ENCODE measurements at places on chromosomes 7 and 10.
A peak's percentile ranks its signal among the peaks of the same experiment; 100 is the strongest.

GRCh38 chr10:86007171-86007570 is 359.4 kb downstream of the GRID1 start:
- DNase-seq, result no peak

GRCh38 chr10:85851325-85851724 is 515.3 kb downstream of the GRID1 start:
- DNase-seq, result no peak

DNA sequence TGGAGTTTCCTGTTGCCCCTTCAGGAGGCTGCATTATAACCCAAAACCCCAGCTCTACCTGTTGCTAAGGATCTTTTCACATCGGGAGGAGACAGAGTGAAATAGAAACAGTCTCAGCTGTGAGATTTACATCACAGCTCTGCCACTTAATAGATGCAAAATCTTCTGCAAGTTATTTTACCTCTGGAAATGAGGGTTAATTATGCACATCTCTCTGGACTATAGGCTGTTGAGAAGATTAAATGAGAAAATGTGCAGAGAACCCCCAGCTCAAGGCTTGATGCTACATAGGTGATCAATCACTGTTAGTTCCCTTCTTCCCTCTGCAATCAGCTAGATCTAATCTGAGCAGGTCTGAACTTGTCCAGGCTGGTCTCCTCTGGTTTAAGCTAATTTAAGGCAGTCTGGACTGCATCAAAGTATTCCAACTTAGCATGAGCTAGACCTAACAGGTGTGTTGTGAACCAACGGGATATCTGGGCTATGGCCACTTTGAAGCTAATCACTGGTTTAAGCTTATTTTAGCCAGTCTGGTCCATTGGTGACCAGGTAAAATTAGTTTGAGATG is 8.9 kb upstream of the LRRC18 start:
- no peak for DNase-seq

DNA sequence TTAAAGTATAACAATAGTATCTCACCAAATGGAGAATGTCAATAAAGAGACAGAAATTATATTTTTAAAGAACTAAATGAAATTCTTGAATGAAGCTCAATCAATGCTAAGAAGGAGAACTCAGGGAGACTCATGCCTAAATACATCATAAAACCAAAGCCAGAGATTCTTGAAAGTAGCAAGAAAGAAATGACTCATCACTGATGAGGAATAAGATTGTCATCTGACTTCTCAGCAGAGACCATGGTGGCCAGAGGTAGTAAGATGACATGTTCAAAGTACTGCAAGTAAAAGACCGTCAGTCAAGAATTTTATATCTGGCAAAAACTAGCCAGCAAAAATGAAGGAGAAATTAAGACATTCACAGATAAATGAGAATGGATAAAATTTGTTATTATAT is 399.0 kb downstream of the GRID1 start:
- no peak for DNase-seq

- DNase-seq, result no peak
These were observed 79.8 kb downstream of the CLEC2L start for GRCh38 chr7:139603282-139603681.

- DNase-seq, result peak; percentile 11
These were observed 141.9 kb upstream of the PRSS1 start for GRCh38 chr7:142607351-142607750.

DNA sequence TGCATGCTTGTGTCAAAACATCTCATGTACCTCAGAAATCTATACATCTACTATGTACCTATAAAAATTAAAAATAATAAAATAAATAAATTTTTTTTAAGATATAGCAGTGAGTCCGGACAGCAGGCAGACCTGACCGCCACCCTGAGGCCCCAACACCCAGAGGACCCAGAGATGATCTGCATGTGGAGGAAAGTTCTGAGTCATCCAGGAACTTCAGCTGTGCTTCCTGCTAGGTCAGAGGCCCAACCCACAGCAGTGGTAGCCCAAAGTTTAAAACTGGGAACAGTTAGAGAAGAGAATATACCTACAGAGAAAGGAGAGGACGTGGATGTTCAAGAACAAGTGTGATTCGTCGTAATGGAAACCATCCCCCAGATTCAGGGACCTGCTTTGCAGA is 683.7 kb upstream of the NRP1 start:
- no peak for DNase-seq

GRCh38 chr7:51299391-51300133 is 17.0 kb downstream of the COBL start:
- no peak for DNase-seq

- peak; percentile 48 for DNase-seq
These were observed 36.3 kb upstream of the TOMM7 start for GRCh38 chr7:22858640-22859561.

- DNase-seq, result peak; percentile 14
These were observed at the start of gene LOXL4 for GRCh38 chr10:98267894-98268693. TSS of gene LOXL4 (minus strand) at chr10:98268194. CDS start at chr10:98263019, 5,175 bp downstream.

DNA sequence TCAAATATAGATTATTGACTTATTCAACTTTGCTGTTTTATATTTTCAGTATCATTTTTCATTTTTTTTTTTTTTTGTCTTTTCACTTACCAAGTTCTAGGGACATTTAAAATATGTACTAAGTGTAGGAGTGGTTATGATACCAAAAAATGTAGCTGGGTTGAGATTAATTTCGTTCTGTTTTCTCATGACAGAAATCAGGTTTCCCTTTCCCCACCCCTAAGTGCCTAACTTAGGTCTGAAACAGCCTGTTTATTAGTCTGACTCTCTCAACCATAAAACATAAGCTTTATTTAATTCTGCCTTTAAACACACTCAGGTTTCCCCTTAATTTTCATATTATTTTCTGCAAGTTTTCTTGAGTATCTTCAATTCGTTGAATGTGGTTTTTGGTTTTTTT is 22.1 kb downstream of the TMEM106B start:
- no peak for DNase-seq

DNA sequence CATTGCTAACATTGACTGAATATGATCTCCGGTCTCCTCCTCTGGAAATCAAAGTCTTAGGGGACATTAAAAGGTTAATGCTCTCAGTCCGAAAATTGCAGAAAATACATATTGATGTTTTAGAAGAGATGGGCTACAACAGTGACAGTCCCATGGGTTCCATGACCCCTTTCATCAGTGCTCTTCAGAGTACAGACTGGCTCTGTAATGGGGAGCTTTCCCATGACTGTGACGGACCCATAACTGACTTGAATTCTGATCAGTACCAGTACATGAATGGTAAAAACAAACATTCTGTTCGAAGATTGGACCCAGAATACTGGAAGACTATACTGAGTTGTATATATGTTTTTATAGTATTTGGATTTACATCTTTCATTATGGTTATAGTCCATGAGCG is 39.2 kb downstream of the SAMD8 start:
- DNase-seq, result no peak

- no peak for DNase-seq
These were observed 4.9 kb upstream of the ADIRF start for GRCh38 chr10:86963341-86963919.

GRCh38 chr7:2953099-2953498 is 90.6 kb downstream of the CARD11 start:
- DNase-seq, result peak; percentile 58

DNA sequence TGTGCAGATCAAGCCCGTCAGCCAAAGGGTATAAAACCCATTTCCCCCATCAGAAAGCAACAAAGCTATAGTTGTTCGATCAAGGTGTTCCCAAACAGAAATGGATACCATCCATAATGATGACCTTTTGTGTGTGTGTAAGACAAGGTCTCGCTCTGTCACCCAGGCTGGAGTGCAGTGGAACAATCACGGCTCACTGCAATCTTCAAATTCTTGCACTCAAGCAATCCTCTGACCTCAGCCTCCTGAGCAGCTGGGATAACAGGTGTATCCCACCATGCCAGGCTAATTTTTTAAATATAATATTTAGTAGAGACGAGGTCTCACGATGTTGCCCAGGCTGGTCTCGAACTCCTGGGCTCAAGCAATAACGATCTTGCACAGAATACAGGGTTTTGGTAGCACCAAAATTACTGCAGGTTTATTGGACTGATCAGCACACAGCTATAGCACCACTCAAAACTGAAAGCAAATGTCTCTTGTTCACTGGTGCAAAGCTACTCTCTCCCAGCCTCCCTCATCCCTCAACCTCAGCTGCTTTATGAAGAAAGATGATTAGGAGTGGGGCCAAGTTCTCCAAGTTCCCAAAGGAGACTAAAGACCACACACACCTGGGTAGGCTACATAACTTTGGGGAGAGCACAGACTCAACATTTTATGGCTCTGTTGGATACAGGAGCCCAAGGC is 80.5 kb downstream of the ABI1 start:
- peak; percentile 10 for DNase-seq

GRCh38 chr10:84201244-84201606 is 6.9 kb downstream of the CDHR1 start:
- no peak for DNase-seq

DNA sequence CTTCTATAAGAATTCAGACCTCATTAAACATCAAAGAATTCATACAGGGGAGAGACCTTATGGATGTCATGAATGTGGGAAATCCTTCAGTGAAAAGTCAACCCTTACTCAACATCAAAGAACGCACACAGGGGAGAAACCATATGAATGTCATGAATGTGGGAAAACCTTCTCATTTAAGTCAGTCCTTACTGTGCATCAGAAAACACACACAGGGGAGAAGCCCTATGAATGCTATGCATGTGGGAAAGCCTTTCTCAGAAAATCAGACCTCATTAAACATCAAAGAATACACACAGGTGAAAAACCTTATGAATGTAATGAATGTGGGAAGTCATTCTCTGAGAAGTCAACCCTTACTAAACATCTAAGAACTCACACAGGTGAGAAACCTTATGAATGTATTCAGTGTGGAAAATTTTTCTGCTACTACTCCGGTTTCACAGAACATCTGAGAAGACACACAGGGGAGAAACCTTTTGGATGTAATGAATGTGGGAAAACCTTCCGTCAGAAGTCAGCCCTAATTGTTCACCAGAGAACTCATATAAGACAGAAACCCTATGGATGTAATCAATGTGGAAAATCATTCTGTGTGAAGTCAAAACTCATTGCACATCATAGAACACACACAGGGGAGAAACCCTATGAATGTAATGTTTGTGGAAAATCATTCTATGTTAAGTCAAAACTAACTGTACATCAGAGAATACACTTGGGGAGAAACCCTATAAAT is 24.1 kb downstream of the ZNF37A start:
- DNase-seq, result no peak

- no peak for DNase-seq
These were observed 15.5 kb downstream of the MAPK8 start for GRCh38 chr10:48322017-48322416.

GRCh38 chr7:24227603-24228359 is 56.2 kb upstream of the NPY start:
- no peak for DNase-seq

DNA sequence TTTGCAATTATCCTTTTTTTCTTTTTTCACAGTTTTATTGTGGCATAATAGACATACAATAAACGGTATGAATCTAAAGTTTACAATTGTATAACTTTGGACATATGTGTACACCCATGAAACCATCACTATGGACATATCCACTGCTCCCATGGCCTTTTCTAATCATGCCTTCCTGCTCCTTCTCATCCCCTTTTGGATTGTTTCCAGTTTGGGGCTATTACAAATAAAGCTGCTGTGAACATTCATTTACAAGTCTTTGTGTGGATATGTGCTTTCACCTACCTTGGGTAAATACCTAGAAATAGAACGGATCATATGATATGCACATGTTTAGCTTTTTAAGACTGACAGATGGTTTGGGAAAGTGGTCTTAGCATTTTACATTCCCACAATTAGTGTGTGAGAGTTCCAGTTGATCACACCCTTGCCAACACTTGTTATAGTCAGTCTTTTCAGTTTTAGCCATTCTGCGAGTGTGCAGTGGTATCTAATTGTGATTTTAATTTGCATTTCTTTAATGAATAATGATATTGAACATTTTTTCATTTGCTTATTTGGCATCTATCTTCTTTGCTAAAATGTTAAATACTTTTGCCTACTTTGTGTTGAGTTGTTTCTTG is 120.9 kb upstream of the KAT6B start:
- no peak for DNase-seq

DNA sequence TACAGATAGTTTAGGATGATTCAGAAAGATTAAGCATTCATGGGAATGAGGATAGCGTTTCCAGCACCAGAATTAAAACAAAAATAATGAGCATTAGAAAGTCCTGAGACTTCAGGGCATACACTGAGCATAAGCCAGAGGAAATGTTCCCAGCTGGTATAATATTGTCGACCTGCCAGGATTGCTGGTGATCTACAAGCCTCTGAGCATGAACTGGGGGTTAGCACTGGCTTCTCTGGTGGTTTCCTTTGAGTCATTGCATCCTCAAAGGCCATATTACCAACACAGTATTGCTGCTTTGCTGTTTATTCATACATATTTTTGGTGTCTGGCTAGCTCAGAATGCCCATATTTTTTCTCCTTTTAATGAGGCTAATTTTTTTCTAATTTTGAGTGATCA is 10.7 kb upstream of the ATRNL1 start:
- DNase-seq, result no peak

DNA sequence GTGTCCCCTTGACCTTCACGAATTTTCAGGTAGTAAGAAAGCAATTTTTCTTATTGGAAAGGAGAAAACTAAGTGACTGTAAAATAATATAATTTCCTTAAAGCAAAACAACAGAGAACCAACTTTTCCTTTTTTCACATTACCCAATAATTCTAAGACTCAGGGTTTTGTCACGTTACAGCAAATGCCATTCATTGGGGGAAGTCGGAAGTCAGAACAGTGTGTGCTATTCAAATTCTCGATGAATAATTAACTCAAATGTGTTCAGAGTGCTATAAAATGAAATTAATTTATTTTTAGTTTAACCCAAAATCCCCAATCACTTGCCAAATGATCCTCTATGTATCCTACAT is 40.0 kb downstream of the DIP2C start:
- no peak for DNase-seq

- DNase-seq, result no peak
These were observed 97.3 kb upstream of the COL1A2 start for GRCh38 chr7:94297397-94297838.

DNA sequence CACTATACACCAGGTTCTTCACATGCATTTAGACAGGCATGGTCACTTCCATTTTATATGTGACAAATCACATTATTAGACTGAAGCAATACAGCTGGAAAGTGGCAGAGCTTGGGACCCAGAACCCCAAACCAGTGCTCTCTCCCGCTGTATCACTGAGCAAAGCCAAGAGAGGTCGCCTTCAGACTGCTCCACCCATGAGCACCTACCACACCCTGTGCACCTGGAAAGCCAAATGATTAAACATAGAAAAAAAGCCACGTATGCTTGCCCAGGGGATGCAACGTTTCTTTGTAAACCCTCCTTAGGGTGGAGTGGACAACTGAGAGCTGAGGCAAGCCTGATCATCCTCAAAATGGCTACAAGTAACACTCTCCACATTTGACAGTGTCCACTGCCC is 72.5 kb downstream of the CCDC6 start:
- no peak for DNase-seq

DNA sequence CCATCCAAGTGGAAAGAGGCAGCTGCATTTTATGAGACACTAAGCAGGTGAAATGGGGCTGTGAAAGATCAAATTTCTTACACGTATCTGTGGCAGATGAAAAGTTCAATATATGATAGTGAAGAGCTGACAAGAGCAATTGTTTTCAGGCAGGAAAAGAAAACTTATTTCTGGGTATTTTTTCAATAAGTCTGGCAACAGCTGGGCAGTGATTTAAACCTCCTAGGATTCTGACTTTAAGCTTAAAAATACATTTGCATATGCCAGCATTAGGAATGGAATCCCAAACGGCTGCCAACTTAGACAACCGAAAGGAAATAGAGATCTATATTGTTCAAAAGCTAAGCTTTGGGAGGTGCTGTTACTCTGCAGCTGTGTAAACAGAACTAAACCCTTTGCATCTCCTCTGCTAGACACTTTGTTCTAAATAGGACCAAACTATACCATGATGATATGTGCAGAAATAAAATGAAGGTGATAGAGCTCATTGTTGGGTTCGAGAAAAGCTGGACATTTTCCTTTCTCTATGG is 26.1 kb downstream of the DYNC1I1 start:
- DNase-seq, result no peak
